Right lung (tissue), 10 donors: ENCODE measurements at places on chromosomes 1 and 21. TPM values are rescaled to one million over a fixed set of nuclear protein-coding genes. Genes with fewer than 3 reads are reported as not detected.
A peak's percentile ranks its signal among the peaks of the same experiment; 100 is the strongest.

DNA sequence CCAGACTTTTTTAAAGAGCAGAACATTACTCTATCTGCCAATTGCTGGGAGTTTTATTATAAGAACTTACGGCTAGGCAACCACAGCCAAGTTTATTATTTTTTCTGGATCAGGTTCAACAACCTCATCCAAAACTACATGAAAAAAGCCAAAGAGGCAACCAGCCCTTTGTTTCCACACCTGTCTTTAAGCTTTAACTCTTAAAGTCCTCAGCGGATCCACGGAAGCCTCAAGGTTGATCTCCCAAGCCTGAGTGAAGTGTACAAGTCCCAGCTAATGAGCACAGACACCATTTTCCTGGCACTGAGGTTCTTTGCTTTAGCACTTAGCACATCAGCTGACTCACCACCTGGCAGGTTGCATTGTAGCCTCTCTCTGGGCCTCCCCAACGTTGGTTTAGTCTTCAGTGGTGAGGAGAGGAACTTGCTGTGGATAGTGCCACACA, 143.1 kb downstream of the TGFBR3 start:
- no peak for DNase-seq

DNA sequence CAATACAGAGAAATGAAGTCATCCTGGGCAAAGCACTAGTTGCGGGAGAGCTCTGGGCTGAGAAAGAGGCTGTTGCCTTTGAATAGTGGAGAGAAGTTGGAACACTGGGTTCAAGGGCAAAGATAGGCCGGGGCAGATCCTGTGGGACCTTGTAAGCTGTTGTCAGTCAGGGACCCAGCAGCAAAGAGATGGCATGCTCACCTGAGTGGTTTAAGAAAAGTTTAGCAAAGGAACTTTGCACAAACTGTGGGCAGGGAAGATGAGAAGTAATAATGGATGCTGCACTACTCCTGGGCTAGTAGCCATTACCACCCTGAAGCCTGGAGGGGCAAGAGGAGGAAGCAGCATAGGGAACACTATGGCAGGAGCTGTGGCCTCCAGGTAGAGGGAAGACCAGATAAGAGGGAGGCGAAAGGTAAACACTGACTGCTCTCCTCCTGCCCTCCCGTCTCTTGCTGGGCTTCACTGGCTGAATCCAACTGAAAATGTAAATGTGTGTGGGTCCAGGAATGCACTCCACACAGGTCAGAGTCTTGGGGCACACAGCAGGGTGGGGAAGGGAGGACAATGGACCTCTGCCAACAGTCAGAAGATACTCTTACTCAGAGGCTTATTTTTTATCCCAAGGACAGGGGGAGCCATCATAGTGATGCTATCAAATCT, 129.2 kb downstream of the PLPP3 start:
- DNase-seq = no peak

- peak; percentile 7 for DNase-seq
These were observed at the start of gene FAM163A for GRCh38 chr1:179742717-179743678. FAM163A (plus strand) TSS chr1:179743291; CDS start chr1:179813098, 69,807 bp downstream.

DNA sequence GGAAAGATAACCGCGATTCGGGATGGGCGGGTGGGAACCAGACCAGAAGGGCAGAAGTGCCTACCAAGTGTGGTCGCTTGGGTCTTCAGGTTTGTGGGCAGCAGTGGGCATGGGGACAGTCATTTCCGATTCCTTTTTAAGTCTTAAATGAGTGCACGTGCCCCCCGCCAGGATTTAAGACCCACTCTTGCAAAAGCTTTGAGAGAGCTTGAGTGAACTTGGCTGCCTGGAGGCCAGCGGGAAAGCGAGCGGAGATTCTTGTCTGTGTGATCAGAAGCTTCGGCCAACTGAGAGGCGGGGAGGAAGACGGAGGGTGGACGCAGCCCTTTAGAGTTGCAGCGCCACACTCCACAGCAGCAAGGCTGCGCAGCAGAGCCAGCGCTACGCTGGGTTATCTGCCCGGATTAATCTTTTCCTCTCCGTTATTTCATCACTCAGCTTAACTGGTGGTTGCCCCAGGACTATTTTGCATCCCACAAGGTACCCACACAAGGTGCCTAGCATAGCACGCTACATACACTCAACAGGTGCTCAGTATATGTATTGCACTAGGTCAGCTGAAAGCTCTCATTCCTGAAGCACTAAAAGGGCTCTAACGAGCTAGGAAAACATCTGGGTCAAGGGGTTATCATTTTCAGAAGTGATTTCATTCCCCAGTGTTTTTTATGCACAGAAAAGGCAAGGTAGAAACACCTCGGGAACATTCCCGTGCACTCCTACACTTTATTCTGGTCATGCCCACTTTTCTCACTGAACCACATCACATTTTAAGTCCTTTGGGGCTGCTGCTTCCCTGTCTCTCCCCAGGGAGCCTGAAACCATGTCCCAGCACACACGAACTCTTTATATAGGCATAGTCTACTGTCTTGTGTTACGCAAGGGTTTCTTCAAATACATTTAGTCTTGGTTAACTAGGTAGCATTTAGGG, 1.5 kb upstream of the BATF3 start:
- DNase-seq = peak; percentile 39

DNA sequence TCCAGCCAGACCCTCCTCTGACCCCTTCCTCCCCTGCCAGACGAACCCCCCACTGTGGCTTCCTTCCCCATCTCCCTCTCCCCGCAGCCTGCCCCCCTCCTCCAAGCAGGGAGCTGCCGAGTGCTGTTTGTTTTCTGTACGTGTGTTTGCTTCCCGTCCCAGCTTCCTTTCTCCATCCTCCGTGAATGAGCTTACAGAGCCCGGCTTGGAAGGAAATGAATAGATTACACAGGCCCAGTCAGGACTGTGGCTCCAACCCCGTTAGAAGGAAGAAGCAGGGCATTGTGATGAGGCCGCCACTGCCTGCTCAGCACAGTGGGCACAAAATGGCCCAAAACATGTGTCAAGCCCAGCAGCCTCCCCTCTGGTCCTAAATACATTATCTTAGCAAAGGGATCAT, 123.2 kb downstream of the IGSF21 start:
- no peak for DNase-seq

DNA sequence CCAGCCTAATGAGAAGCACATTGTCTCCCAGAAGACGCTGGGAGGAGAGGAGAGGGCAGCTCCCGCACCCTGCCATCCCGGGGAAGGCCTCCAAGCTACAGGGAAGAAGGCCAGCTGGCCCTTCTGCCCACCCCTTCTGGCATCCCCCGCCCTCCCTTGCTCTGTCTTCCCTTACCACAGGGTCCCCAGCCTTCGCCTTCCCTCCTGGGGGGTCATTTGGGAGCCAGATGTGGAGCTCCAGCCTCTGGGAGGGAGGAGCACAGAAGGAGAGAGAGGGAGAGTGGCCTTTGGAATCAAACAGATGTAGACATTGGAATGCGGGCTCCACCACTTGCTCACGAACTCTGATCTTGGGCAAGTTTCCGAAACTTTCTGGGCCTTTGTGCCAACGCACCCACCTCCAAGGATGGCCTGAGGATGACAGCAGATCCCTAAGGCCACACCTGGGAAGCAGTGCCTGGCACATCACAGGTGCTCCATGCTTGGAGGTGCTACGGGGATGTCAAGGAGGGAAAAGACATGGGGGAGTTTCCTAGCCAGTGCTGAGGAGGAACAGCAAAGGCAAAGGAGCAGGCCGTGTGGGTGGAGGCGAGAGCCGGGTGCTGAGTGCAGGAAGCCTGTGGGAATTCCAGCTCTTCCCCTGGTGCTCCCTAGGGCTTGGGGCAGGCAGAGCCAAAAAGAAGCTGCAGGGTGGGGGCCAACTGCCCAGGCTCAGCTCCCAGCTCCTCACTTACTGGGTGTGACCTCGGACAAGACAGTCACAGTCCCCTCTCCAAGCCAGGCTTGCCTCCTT, 23.1 kb upstream of the RSPO1 start:
- no peak for DNase-seq

- DNase-seq = no peak
These were observed 26.7 kb downstream of the SLAMF6 start for GRCh38 chr1:160496334-160496733.

GRCh38 chr1:235651170-235651806, 1.7 kb upstream of the GNG4 start:
- DNase-seq = no peak

The ZMYND12 gene
- 3.1 TPM for polyA plus RNA-seq

The TRAF3IP3 gene
- 2.3 TPM for polyA plus RNA-seq

The CSTB gene
- 42.0 TPM for polyA plus RNA-seq

The SELP gene
- 6.7 TPM for polyA plus RNA-seq

The GPR37L1 gene
- 0.06 TPM for polyA plus RNA-seq

The PAPPA2 gene
- polyA plus RNA-seq = 0.12 TPM

The MYOG gene
- not detected for polyA plus RNA-seq
